ENCODE measurements at places on chromosomes 2 and 18.

DNA sequence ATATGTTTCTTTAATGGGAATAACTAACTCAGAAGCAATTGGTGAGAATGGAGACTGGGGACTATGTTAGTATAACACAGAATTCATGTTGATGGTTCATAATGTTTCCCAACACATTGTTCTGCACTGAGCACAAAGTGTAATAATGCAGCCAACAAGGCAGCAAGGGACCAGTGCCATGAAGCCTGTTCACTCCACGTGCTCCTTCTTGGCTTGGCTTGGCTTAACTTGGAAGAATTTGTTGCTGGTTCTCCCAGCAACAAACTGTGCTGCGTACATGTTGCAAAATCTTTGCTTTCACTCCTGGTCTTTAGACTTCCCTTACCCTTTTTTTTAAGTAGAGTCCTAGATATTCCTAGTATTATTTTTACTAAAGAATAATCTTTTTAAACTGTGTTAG is 129.7 kb downstream of the MAP3K20 start:
- peak; percentile 28 for DNase-seq

DNA sequence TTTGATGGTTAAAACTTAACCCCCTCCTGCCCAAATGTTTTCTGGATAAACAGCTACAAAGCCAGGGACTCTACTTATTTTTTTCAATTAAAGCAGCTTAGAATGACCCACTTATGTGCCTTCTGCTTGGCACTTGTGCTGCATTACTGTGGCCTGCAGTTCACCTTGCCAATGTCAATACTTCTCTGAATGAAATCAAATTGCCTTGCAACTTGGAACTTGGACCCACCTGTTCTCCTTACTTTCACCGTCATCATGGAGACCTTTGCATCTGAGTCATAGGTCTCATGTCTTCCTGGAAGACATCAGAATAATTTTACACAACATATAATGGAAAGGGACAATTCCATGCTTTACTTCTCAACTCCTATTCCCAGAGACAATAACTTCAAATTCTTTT is 92.1 kb upstream of the FHL2 start:
- no peak for DNase-seq

GRCh38 chr2:220811952-220812570 is 760.0 kb downstream of the EPHA4 start:
- DNase-seq, result peak; percentile 75

GRCh38 chr2:237669628-237670392 is 42.4 kb downstream of the LRRFIP1 start:
- peak; percentile 100 for DNase-seq

- peak; percentile 94 for DNase-seq
Measured at GRCh38 chr2:86105252-86105968, at the start of gene POLR1A. Gene POLR1A, minus strand, starts transcription at chr2:86105886. Its CDS starts 110 bp downstream, at chr2:86105776.

DNA sequence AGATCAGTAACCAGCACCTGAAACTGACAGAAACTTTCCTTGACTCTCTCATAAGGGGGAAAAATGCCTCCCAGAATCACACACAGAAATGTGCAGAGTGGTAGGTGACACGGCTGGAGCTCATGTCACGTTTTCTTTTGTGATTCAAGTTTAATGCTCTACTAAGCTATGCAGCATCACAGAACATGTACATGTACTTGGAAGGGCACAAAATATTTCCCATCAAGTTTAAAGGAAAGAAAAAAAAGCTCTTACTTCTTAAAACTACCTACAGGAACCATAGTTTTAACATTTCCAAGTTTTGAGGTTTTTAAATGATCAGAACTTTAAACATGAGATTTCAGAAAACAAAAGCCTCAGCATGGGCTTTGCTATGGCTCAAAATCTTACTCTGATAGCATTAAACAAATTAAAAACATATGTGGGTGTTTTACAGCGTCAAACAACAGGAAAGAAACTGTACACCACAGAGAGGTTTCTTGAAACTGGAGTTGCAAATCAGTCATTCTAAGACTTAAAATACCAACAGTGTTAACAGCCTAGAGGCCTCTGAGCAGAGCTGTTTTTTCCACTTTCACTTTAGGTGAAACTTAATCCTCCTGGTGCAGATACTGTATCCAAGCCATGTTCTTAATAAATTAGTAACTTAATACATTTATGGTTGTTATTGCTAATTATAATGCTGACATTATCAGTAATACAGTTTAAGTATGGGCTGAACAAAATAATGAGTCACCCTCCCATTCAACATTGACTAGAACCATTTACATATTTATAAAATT is 30.1 kb downstream of the MBP start:
- DNase-seq, result peak; percentile 93
